Hepatocyte (in vitro differentiated cells): ENCODE measurements at places on chromosomes 5 and 9. TPM values are rescaled to one million over a fixed set of nuclear protein-coding genes. Genes with fewer than 3 reads are reported as not detected.

GRCh38 chr5:66828046-66828547, 231.9 kb downstream of the MAST4 start:
- peak overlapping the region; percentile 10 for H3K4me3 ChIP-seq
- DNase-seq: no peak

DNA sequence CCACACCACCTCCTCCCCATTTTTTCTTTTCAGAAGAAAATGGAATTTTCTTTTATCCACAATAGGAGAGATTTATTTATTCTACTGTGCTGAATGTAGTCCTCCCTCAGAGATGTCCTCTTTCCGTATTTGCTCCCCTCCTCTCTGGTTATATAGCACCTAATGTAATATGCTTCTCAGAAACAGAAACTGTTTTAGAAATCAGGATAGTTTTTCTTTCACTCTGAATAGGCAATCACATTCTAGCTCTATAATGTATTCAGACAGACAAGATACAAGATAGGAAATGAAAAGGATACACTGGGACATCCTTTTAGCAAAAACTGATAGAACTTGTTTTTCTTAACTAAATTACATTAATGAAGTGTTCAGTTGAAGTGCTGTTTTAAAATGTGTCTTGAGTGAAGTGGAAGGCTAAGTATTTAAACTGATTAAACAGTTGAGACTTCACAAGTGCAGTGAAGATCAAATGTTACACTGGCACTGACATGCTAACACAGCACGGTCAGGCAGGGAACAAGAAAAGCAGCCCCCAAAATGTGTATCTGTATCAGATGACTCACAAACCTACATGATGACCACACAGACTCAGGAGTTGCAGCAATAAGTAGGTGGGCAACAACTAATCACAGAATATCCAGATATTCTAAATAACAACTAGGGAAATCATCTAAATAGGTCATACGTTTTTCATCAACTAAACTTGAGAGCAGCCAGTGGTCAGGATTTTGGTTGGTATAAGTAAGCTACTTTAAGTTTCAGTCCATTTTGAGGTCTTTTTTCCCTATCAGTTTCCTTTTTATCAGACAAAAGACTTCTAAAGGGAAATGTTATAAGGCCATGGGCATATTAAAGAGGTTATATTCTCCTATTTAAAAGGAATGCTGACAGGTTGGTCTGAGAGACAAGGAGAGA, 260.4 kb downstream of the MLLT3 start:
- H3K27ac ChIP-seq: no peak overlapping the region
- no peak for DNase-seq
- no peaks in the 10 kb centered on the region for H3K27me3 ChIP-seq
- H3K4me3 ChIP-seq: no peak overlapping the region
- peaks cover 17% of the 10 kb centered on the region for H3K4me1 ChIP-seq

- no peaks in the 10 kb centered on the region for H3K4me1 ChIP-seq
- H3K27ac ChIP-seq: no peak overlapping the region
- no peak for DNase-seq
- no peaks in the 10 kb centered on the region for H3K27me3 ChIP-seq
Measured at GRCh38 chr5:1505506-1506241, 18.1 kb downstream of the LPCAT1 start.

GRCh38 chr5:45105491-45105994, 296.8 kb downstream of the MRPS30 start:
- no peaks in the 10 kb centered on the region for H3K4me1 ChIP-seq
- no peak overlapping the region for H3K27ac ChIP-seq
- H3K36me3 ChIP-seq: no peaks in the 10 kb centered on the region
- no peak for DNase-seq
- H3K4me3 ChIP-seq: no peak overlapping the region
- H3K27me3 ChIP-seq: no peaks in the 10 kb centered on the region

SREK1IP1 gene
- polyA plus RNA-seq: 27.3 and 29.3 TPM in 2 replicates

PCDHGA1 gene
- not detected in 2 replicates for polyA plus RNA-seq

PCDHA7 gene
- polyA plus RNA-seq: 0.11 and 0.95 TPM in 2 replicates

DNA sequence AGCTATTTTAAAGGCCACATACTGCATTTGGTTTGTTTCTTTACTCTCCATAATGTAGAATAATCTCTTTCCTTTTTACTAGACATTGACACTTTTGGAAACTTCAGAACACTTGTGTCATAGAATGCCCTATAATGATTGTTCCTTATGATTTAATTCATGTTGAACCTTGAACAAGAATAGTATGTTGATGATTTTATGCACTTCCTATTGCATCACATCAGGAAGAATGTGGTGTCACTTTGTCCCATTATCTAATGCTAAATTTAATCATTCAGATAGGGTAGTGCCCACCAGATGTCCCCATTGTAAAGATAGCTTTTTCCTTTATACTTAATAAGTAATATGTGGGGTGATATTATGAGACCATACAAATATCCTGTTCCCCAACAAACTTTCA, 19.4 kb upstream of the DEPDC1B start:
- no peaks in the 10 kb centered on the region for H3K36me3 ChIP-seq
- DNase-seq: no peak

DNA sequence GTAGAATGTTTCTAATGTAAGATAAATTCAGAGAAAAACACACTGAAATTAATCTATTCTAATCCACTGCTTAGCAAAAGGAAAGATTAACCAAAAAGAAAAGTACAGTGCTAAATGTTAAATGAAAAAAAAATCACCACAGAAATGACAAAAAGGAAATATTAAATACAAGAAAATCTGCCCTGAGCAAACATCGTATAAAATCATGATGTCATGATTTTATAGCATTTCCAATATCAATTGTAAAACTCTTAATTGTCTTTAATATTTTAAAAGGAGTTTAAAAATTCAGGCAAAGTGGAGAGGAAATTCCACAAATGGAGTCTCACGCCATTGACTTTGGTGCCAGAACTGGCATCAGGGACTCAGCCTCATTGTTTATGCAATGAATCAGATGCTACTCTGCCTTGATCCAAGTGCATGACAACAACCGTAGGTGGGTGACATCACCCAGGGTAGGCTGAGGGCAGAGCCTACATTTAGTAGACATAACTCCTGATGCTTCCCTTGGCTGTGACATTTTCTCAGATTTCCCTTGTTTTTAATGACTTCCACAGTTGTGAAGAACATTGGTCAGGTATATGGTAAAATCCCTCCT, 696.8 kb downstream of the SEMA5A start:
- H3K4me1 ChIP-seq: peaks cover 8% of the 10 kb centered on the region
- no peaks in the 10 kb centered on the region for H3K27me3 ChIP-seq
- no peak overlapping the region for H3K4me3 ChIP-seq
- no peak overlapping the region for H3K27ac ChIP-seq
- no peak for DNase-seq

GARIN3 gene
- polyA plus RNA-seq: not detected in 2 replicates

GRCh38 chr5:67358186-67358585, 161.6 kb upstream of the CD180 start:
- H3K36me3 ChIP-seq: no peaks in the 10 kb centered on the region
- no peaks in the 10 kb centered on the region for H3K4me1 ChIP-seq
- no peak overlapping the region for H3K27ac ChIP-seq
- no peak overlapping the region for H3K4me3 ChIP-seq
- no peaks in the 10 kb centered on the region for H3K27me3 ChIP-seq

RBM22 gene
- 32.9 and 38.6 TPM in 2 replicates for polyA plus RNA-seq

TPD52L3 gene
- not detected in 2 replicates for polyA plus RNA-seq

- H3K4me1 ChIP-seq: no peaks in the 10 kb centered on the region
- no peak overlapping the region for H3K4me3 ChIP-seq
- H3K27ac ChIP-seq: no peak overlapping the region
- DNase-seq: no peak
Measured at GRCh38 chr5:683551-684481, 9.3 kb downstream of the TPPP start.

- no peak for DNase-seq
- no peak overlapping the region for H3K4me3 ChIP-seq
- no peak overlapping the region for H3K27ac ChIP-seq
Measured at GRCh38 chr5:159602434-159602833, 272.1 kb upstream of the IL12B start.

SMIM27 gene
- polyA plus RNA-seq: 24.4 and 33.6 TPM in 2 replicates

- no peak overlapping the region for H3K4me3 ChIP-seq
- H3K27me3 ChIP-seq: no peaks in the 10 kb centered on the region
- no peak overlapping the region for H3K27ac ChIP-seq
- H3K4me1 ChIP-seq: peaks cover 14% of the 10 kb centered on the region
- DNase-seq: no peak
- H3K36me3 ChIP-seq: no peaks in the 10 kb centered on the region
Measured at GRCh38 chr5:77379558-77380061, 112.5 kb downstream of the WDR41 start.

DNA sequence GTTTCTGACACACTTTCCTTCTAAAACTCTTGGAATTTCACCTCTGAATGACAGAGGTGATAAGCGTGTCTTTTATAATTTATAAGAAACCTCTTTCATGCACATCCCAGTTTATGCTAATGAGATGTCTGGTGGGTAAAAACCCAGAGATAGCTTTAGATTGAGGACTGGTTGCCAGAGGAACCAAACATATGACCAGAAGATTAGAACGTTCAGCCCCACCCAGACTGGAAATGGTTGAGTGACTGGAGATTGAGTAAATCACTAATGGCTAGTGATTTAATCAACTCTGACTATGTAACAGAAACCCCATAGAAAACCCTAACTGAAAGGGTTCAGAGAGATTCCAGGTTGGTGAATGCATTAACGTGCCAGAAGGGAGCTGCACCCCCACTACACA, 69.2 kb downstream of the CDH18 start:
- no peak overlapping the region for H3K4me3 ChIP-seq
- no peaks in the 10 kb centered on the region for H3K36me3 ChIP-seq
- no peak overlapping the region for H3K27ac ChIP-seq
- no peaks in the 10 kb centered on the region for H3K4me1 ChIP-seq

- no peaks in the 10 kb centered on the region for H3K36me3 ChIP-seq
- H3K4me3 ChIP-seq: no peak overlapping the region
- DNase-seq: no peak
- no peaks in the 10 kb centered on the region for H3K27me3 ChIP-seq
Measured at GRCh38 chr9:92714787-92715487, 45.0 kb upstream of the IPPK start.
